Right renal pelvis (tissue), 4 donors: ENCODE measurements at places on chromosomes 1 and 21. TPM values are rescaled to one million over a fixed set of nuclear protein-coding genes. Genes with fewer than 3 reads are reported as not detected.

DNA sequence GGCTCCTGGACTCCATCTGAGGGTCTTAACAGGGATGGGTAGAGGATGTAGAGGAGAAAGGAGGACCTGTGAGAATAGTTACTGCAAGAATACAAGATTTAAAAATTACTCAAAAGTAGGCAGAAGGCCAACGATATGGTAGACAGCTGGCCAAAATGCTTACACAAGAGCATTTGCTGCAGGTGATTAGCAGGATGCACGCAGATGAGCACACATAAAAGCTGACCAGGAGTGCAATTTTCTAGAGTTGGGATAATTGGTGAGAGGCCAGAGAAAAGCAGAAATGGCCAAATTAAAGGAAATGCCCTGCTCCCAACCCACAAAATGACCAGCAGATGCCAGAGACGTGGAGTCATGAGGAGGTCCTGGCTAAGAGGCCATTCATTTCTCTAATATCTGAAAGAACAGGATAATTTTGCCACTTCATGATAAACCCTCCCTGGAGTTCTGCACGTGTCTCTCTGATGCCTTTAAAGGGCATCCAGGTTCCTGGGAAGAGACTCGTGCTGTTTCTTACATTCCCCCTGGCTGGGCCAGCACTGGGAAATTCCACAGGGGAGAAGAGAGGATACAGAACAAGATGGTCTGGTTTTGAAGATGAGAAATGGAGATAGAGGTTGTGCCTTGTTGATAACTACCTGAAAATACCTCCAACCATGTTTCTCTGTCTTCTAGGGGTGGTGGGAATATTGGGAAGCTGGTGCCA is 62.3 kb upstream of the KCNA3 start:
- no peak for DNase-seq

DNA sequence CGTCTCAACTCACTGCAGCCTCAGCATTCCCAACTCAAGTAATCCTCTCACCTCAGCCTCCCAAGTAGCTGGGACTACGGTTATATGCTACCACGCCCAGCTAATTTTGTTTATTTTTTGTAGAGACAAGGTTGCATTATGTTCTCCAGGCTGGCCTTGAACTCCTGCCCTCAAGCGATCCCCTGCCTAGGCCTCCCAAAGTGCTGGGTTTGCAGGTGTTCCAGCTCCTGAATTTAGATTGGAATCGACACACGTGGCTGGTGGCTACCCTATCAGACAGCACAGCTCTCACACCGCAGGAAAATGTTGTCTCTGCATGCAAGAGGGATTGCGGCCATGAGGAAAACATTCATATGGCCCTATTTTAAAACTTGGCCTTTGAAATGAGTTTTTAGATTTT is 76.7 kb upstream of the GALNT2 start:
- DNase-seq: no peak

DNA sequence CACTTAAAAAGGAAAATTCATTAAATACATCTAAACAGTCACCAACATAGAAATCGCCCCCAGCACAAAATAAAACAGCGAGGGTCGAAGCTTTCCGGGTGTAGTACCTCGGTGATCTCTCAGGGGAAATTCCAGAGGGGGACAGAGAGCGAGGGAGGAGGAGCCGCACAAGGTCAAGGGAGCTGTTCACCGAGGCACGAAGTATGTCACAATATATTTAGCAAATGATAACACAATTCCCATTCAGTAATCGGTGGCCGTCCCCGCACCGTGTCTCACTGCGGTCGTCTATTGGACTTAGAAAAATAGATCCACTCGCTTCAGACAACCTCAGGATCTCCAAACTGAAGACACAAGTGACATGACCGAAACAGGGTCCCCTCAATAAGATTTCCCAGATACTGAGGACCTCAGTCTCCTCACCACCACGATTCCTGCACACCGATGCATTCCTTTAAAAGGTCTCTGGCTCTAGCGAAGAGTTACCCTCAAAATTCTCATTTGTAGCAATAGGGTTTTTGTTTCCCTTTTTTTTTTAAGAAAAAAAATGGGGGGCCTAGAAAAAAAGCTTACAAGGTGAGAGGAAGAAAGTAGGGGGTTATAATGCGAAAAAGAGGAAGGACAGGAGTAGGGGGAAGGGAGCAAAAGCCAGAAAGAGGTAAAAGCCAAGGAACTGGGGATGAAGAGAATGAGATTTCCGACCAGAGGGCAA is 1.1 kb downstream of the LPGAT1 start:
- DNase-seq: peak; percentile 3

DNA sequence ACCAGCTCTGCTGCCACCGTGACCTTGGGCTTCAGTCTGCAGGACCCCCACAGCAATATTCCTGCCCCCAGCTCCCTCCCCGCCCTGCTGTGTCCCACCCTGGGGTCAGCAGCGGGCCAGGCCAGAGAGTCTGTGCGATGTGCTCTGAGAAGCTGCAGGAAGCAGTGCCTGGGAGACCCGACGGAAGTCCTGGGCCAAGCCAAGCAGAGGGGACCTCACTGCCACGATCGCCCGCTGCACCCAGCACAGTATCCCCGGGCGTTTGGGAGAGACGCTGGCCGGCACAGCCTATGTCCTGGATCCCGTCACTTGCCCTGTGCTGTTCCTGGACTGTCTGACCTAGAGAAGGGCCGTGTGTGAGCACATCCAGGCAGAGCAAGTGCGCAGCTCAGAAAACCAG is 106.6 kb upstream of the TTC34 start:
- no peak for DNase-seq

GRCh38 chr1:111887875-111888274 is 101.6 kb downstream of the KCND3 start:
- no peak for DNase-seq

DNA sequence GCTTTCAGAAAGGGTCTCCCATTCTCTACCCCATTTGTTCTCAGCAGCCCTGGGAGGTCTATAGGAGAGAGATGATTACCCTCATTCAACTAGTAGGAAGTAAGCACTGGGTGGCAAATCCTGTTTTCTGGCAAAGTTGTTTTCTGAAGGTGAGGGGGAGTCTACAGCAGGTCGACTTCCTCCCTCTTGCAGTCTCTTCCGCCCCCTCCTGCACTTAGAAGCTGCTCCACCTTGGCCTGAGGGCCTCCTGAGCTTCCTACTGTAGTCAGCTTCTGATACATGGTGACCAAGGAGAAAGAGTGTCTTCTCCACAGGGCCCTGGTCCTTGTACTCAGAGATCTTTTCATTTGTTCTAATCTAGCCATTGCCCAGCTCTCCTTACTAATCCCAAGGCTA is 93.1 kb downstream of the RGL1 start:
- no peak for DNase-seq

Gene RXFP4
- 0.32 TPM for polyA plus RNA-seq

Gene GLIS1
- polyA plus RNA-seq: 3.6 TPM

Gene PIAS3
- 52.9 TPM for polyA plus RNA-seq
